ENCODE measurements at places on chromosomes 3 and 15.

- no peak for DNase-seq
Measured at GRCh38 chr3:181554233-181554765, 157.4 kb upstream of the SOX2 start.

- no peak for DNase-seq
Measured at GRCh38 chr3:30269751-30270445, 336.5 kb upstream of the TGFBR2 start.

- no peak for DNase-seq
Measured at GRCh38 chr3:8205881-8206280, 295.7 kb upstream of the LMCD1 start.

DNA sequence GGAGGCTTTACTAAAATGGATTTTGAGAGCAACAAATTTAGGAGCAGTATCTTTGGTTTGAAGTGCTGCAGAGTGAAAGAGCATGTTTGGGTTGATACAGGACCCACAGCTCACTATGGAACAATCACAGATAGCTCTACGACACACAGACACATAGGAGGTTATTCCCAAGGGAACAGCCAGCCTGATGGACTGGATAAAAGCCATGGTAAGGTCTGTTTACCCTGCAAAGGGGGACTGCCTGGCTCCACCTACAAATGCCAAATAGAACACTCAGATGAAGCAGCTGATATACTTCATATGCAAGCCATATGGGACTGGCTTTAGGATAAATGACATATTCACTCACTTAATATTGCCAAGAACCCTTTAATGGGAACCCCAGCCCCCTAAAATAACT, 75.4 kb downstream of the CDC25A start:
- DNase-seq, result no peak

GRCh38 chr3:14721126-14721864, 46.4 kb downstream of the C3orf20 start:
- no peak for DNase-seq

DNA sequence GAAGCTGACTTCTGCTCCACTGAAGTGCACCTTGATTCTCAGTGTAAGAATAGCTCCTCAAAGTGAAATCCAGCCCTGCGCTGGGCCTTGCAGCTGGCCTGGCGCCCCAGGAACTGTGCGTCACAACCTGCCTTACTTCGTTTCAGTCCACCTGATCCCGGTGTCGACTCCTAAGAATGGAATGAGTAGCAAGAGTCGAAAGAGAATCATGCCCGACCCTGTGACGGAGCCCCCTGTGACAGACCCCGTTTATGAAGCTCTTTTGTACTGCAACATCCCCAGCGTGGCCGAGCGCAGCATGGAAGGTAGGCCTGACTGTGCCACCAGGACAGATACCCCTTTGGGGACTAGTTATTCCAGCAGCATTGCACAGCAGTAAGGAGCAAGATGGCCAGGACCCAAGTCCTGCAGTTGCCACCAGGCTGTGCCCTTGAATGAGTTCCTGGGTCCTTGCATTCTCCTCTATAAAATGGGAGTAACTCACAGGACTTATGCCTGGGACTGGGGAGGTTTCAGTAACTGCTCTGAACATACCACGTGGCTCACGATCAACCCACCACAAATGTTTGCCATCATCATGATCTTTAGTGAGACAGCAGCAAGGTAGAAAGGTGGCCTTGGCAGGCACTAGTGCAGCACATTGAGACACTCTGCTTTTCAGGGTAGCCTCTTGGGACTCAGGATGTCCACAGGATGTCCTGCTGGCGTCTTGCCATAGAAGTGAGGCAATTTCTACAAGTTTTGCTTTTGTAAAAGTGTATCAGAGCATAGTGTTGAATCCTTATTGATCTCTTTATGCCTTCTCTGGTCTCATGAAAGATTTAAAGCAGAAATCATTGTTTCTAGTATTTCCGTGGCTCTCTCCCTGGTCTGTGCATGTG, 46.8 kb downstream of the PXYLP1 start:
- no peak for DNase-seq

GRCh38 chr3:40915346-40915865, 283.9 kb upstream of the CTNNB1 start:
- DNase-seq, result no peak

DNA sequence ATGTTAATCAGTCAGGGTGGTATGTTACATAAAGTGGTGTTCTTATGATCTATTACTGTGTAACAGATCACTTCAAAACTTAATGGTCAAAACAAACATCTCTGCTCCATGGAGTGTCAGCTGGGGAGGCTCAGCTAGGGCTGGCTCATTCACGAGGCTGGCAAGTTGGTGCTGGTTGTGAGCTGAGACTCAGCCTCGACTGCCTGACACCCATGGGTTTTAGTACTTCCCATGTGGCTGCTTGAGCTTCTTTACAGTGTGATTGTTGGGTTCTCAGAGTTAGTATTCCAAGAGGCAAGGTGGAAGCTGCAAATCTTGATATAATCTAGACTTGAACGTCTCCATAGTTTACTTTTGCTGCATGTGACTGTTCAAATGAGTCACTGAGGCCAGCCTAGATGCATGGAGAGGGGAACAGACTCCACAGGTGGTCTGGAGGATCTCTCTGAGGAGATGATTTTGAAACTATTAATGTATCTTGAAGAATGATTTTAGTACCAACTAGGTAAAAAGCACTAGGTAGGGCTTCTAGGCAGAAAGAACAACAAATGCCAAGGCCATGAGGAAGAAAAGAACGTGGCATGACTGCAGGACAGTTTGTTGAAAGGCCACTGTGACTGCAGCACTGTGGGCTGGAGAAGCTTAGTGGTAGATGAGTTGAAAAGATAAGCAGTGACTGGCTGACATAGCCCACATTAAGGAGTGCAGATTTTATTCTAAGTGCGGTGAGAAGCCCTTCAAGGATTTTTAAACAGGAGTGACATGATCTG, 281.1 kb upstream of the PROK2 start:
- no peak for DNase-seq

DNA sequence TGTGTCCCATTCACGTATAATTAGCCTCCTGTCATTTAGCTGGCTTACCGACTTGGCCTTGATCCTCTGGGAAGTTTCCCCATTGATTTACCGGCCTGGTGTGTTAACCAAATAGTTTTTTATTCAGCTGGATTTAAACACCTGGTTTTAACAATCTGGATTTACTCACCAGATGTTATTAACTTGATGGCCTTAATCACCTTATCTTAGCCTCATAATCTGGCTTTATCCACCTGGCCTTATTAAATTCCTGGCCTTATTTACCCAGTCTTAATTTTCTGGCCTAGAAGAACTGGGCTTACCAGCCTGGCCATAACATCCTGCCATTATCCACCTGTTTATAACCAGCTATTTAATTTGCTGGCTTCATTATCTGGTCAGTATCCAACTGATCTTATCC, 89.9 kb downstream of the IL12A start:
- DNase-seq, result no peak

DNA sequence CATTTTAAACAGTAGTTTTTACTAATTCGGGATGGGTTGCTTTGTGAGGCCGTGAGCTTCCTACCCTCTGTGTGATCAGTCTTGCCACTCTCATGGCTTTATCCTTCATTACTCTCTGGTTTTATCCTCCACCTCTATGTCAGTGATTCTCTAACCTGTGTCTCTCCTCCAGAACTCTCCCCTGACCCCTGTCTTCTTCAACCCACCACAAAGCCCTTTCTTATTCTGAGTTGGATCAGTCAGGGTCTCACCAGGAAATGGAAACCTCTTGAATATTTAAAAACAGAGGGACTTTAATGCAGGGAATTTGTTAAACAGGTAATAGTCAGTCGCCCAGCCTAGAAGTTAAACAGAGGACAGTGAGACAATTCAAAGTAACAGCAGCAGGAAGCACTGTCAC, 64.2 kb upstream of the ADPGK start:
- no peak for DNase-seq

- DNase-seq, result no peak
Measured at GRCh38 chr3:165984589-165984988, 147.4 kb upstream of the BCHE start.

GRCh38 chr3:100080573-100080972, 33.7 kb downstream of the FILIP1L start:
- DNase-seq, result no peak

DNA sequence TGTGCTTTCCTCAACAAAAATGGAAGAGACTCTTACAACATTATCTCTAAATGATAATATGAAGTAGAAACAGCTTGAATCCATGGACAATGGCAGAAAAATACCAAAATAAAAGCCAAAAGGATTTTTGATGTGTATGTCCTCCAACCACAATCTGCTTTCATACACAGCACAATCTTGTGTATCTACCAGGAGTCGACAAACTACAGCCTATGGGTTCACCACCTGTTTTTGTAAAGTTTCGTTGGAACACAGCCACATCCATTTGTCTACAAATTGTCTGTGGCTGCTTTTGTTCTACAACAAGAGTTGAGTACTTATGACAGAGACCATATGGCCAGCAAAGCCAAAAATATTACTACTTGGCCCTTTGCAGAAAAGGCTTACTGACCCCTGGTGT, 88.7 kb upstream of the UBE2E2 start:
- DNase-seq, result no peak

DNA sequence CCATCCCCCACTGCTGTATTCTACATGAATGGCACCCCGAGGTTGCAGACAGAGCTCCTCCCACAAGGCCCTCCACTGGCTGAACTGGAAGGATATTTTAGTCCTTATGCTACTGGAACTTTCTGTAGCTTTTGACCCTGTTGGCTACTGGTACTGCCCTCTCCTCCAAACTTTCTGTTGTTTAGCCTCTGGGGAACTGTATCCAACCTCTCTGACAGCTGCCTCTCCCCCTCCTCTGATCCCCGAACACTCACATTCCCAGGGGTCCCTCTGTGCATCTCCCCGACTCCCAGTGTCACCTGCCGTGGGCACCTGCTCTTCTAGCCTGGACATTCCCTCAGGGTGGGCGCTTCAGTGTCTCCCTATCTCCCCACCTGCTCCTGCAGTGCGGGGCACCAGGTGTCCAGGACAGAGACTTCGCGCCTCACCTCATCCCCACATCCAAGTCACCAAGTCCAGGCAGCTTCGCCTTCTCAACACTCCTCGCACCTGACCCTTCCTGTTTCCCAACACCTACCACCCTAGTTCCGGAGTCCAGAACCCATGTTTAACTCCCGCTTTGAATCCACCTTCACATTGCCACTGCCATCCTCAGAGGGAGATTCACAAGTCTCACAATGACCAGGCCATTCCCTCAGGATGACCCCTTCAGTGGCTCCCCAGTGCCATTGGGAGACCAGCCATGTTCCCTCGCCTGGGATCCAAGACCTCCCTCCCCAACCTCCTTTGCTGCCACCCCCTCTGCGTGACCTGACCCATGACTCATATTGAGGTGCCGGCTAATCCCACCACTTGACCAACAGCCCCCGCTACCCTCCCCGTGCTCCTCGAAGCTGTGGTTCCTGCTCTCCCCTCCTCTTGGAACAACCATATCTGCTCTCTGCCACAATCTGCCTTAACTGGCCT, 34.2 kb downstream of the BDH1 start:
- no peak for DNase-seq

- no peak for DNase-seq
Measured at GRCh38 chr3:196288141-196288460, 575 bp upstream of the PCYT1A start.

DNA sequence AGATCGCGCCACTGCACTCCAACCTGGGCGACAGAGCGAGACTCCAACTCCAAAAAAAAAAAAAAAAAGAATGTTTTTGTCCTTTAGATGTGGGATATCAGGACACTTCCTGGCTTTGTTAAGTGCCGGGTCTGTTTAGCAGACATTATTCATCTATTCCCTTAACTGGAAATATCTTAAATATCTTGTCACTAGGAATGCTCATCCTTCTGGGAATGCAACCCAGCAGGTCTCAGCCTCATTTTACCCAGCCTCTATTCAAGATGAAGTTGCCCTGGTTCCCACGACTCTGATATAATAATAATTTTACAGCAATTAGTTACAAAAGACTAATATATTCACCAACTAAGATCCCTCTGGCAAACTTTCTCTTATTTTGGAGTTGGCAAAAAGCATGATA, 260.9 kb upstream of the SLITRK3 start:
- DNase-seq, result no peak

GRCh38 chr15:99502182-99502581, 63.6 kb upstream of the MEF2A start:
- DNase-seq, result peak; percentile 44

DNA sequence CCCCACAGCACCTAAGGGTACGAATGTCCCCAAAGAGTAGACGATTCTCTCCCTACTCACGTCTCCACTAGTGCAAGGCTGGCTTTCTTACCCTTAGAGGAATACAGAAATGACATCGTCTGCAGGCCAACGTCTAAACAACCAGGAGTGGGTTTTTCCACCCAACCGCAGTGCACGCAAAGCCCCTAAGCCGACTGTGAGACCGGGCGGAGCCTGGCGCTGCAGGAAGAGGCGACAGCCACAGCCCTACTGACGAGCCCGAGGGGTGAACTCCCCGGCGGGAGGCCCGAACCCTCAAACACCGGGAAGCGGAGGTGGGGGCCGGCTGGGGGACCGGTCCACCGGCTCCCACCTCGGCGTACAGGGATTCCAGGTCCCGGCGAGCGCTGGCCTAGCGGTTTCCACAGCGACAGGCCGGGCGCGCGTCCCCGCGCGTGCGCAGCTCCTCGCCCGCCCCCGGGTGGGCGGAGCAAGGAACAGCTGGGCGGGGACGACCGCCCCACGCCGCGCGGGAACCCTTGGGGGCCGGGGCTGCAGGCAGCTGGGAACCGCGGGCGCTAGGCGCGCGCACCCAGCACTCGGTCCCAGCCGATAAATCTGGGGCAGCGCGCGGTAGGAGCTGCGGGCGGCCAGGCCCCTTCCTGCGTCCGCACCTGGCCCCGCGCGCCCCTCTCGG, at the start of the genes CEP19 and PIGX:
CEP19 (minus strand) TSS at position 413 of the 676 bp plus-strand sequence. CDS start 3,593 bp downstream, outside the sequence.
PIGX (plus strand) TSS at position 540 of the 676 bp plus-strand sequence.
- peak; percentile 83 for DNase-seq

- no peak for DNase-seq
Measured at GRCh38 chr15:37102305-37103162, 2.2 kb upstream of the MEIS2 start.

DNA sequence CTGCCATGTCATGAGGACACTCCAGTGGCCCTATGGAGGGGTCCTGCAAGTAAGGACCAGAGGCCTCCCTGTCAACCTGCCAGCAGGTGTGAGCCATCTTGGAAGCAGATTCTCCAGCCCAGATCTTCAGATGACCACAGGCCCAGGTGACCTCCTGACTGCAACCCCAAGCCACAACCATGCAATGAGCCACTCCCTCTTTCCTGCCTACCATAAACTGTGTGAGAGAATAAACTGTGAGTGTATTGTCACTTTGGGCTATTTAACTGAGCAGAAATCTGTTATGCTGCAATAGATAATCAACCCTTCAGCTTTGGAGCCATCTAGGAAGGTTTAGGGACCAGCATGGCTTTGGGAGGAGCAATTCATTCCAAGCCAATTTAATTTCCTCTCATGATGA, 367.9 kb downstream of the SHQ1 start:
- DNase-seq, result no peak
